Activated naive CD8-positive, alpha-beta T cell treated with anti-CD3 and anti-CD28 coated beads for 36 hours (primary cell): ENCODE measurements at places on chromosomes 6 and 20.

DNA sequence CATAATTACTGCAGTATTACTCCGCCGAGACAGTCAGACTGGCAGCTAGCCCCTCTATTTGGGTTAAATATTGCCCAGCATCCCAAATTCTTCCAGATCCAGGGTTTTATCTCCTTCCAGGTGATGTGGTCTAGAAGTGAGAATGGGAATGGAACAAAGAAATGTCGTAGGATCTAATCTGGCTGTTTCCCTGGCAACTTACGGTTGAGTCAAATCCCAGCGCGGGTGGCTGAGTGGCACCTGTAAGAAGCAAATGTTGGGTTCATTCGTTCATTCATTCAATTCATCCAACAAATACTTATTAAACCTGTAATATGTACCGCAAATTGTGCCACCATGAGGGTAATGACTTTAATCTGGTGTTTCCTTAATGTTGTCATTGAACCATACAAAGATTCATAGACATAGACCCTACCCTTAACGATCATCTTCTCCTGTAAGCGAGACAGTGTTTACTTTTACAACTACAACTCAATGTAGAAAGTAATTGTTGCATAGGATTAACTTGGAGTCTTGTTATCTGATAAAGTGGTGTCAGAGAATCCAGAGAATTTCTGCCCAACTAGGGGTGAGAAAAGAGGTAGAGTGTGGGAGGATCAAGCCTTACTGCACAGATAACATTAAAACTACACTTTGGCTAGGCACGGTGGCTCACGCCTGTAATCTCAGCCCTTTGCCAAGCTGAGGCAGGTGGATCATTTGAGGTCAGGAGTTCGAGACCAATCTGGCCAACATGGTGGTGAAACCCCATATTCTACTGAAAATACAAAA lies 91.3 kb upstream of the ADGRF1 start:
- no peak for DNase-seq

- DNase-seq: no peak
Observed at GRCh38 chr20:5784735-5785134, 34.5 kb downstream of the SHLD1 start.

DNA sequence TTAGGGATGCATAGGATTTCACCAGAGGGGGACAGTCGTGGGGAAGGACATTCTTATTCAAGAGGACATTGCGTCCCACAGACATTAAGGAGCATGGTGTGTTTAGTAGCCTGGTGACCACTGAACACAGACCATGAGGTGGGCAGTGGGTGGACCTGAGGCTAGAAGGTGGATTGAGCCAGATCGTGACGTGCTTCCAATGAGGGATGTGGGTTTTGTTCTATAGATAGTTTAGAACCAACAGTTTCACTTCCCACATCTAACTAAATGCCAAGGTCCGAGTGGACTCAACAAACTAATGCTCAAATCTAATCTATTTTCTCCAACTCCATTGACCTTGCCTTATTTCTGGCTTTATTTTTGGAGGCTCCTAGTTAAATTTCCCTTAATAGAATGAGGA lies 58.5 kb downstream of the OGFRL1 start:
- no peak for DNase-seq

DNA sequence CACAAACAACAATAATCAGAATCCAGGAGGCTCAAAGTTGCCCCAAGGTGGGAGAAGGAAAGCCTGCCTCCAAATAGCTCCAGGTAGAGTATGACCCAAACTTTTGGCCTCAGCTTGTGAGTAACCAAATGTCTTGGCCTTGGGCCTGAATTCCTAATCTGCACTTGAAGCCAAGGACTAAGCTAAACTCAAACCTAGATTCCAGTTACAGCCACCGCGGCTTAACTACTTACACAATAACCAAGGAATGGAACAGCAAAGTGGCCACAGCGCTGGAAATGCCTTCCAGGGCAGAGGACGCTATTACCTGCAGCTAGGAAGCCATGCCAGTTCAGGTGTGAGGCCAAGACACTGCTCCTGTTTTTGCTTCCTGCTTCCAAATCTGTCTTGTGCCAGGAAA lies 4.6 kb downstream of the NINL start:
- no peak for DNase-seq

GRCh38 chr6:106102034-106102433 lies 15.9 kb downstream of the PRDM1 start:
- DNase-seq: peak; percentile 48
